Immature natural killer cell (primary cell): ENCODE measurements at places on chromosomes 1 and 21.

DNA sequence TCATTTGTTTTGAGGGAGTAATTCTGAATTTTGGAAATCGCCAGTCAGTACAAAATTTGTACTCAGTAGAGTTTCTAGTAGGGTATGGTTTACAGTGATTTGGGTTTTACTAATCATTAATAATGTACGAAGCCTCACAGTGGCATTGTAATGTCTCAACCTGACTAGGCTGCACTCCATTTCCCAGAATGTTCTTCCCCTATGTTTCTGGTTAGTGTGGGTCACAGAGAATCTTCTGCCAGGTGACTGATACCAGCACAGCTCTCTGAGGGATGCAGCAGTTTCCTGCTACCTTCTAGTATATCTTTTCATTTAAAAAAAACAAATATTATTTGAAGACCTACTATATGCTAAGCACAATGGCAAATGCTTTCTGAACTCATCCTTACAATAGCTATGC lies 112.9 kb downstream of the PTPN14 start:
- H3K36me3 ChIP-seq: no peaks in the 10 kb centered on the region
- DNase-seq: no peak
- H3K27me3 ChIP-seq: peaks cover 4% of the 10 kb centered on the region
- H3K27ac ChIP-seq: no peak overlapping the region
- peaks cover 29% of the 10 kb centered on the region for H3K4me1 ChIP-seq

DNA sequence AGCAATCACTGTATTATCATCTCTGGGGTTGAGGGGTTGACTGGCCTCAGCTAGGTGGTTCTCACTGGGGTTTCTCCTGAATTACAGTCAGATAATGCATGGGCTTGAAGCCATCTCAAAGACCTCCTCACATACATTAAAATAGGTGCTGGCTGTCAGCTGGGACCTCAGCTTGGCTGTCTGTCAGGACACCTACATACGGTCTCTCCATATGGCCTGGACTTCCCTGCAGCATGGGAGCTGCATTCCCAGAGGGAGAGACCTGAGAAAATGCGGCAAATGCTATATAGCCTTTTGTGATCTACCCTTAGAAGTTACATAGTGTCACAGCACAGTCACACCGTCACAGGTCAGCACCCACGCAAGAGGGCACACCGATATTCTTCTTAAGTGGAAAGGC lies 93.6 kb downstream of the TSEN15 start:
- H3K36me3 ChIP-seq: no peaks in the 10 kb centered on the region
- no peaks in the 10 kb centered on the region for H3K4me1 ChIP-seq
- no peak overlapping the region for H3K27ac ChIP-seq
- no peaks in the 10 kb centered on the region for H3K27me3 ChIP-seq
- no peak for DNase-seq

DNA sequence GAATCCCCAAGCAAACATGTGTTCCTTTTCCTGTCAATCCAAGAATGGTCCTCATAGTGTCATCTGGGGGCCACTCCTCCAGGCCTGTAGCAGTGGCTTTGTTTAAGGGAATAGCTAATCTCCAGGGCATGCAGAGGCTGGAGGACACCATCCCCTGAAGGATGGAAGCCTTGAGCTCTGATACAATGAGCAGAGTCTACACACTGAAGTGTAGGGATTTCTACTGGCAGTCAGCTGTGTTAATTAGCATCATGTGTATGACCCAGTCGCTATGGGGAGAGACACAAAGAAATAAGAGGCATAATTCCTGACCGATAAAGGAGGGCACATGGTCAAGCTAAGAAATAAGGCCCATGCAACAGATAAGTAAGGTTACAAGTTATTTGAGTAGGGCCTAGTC lies 29.1 kb downstream of the ANGEL2 start:
- peaks cover 7% of the 10 kb centered on the region for H3K4me1 ChIP-seq
- no peak for DNase-seq
- H3K36me3 ChIP-seq: no peaks in the 10 kb centered on the region
- H3K27me3 ChIP-seq: no peaks in the 10 kb centered on the region
- H3K4me3 ChIP-seq: no peak overlapping the region

DNA sequence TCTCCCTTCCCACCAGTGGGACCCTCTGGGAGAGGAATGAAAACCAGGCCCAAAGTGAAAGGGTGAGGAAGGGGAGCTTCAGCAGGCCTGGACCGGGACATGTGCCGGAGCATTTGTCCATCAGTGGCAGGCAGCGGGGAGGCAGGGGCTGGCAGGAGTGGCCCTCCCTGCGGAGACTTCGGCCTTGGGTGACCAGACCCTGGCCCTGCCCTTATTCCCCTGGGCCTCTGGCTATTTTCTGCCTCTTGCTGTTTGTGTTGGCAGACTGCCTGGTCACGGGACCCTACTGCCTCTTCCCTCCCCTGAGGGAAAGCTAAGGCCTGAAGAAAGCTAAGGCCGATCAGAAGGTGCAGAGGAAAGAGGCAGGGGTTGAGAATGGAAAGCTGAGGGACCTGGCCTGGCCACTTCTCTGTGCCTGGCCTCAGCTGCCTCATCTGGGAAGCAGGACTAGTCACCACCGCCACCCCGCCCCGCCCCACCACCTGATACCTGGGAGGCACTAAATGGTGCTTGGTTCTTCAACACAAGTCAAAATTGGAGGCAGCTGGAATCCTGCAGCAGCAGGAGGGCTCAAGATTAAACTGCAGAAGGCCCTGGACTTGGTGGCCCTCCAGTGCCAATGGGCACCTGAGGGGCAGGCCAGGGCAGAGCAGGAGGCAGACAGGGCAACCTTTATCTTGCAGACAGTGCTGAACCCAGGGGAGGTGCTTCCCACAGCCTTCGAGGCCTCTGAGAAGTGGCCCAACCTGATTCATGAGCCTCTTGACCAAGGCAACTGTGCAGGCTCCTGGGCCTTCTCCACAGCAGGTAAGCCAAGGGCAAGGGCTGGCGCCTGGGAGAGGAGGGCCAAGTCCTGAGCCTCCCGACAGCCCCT lies 7.9 kb downstream of the TINAGL1 start:
- H3K4me3 ChIP-seq: no peak overlapping the region
- DNase-seq: no peak
- no peak overlapping the region for H3K27ac ChIP-seq
- H3K27me3 ChIP-seq: peaks cover 6% of the 10 kb centered on the region

DNA sequence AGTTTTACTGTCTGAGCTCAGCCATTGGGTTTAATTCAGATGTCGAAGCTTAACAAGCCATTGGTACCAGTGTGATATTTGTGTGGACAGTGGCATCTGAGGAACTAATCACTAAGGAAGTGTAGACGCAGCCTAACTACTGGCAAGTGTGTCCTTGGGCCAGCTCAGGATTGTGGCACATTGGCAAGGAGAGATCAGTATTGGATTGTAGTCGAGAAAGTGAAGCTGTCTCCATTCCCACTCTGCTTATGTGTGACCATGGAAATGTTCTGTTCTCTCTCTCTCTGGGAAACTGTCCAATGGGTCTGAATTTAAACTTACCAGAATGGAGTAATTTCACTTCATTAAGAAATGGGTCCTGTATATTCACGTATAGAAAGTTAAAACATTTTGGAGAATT lies 112.2 kb downstream of the ITSN1 start:
- H3K4me1 ChIP-seq: no peaks in the 10 kb centered on the region
- no peak overlapping the region for H3K27ac ChIP-seq
- no peak for DNase-seq
- H3K4me3 ChIP-seq: no peak overlapping the region

DNA sequence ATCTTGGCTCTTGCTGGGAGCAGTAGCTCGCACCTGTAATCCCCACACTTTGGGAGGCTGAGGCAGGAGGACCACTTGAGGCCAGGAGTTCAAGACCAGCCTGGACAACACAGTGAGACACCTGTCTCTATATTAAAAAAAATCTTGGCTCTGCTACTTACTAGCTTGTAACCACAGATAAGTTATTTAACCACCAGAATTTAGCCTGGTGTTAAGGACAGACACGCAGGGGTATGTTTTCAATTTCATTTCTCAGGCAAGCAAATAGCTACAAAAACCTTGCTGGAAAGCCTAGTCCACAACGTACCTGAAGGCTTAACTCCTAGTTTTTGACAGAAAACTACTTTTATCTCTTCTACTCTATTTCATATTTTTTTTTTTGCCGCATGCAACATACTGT lies 24.8 kb upstream of the GFI1 start:
- no peak overlapping the region for H3K27ac ChIP-seq
- peaks cover 7% of the 10 kb centered on the region for H3K27me3 ChIP-seq
- no peak for DNase-seq
- no peaks in the 10 kb centered on the region for H3K4me1 ChIP-seq
- H3K36me3 ChIP-seq: no peaks in the 10 kb centered on the region
